CD4-positive, alpha-beta T cell treated with Interleukin-10 for 1 hour (primary cell): ENCODE measurements at places on chromosomes 11 and 22.

DNA sequence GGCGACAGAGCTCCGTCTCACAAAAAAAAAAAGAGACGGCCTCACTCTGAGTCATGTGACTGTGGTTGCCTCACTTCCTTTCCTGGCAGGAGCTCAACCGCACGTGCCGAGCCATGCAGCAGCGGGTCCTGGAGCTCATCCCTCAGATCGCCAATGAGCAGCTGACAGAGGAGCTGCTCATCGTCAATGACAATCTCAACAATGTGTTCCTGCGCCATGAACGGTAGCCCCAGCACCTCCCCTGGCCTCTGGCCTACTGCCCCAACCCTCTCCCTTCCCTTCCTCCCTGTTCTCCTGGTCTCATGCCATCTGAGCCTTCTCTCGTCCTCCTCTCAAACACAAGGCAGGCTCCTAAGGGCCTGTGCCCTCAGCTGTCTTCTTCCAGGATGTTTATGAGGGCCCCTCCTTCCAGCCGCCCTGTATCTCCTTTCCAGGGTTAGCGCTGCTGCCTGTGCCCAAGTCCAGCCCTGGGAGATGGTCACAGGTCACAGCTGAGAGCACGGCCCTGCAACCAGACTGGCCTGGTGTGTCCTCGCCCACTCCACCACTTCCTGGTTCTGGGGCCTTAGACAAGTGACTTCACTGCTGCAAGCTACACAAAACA is 30.7 kb downstream of the TOM1 start:
- DNase-seq, result peak; percentile 71

DNA sequence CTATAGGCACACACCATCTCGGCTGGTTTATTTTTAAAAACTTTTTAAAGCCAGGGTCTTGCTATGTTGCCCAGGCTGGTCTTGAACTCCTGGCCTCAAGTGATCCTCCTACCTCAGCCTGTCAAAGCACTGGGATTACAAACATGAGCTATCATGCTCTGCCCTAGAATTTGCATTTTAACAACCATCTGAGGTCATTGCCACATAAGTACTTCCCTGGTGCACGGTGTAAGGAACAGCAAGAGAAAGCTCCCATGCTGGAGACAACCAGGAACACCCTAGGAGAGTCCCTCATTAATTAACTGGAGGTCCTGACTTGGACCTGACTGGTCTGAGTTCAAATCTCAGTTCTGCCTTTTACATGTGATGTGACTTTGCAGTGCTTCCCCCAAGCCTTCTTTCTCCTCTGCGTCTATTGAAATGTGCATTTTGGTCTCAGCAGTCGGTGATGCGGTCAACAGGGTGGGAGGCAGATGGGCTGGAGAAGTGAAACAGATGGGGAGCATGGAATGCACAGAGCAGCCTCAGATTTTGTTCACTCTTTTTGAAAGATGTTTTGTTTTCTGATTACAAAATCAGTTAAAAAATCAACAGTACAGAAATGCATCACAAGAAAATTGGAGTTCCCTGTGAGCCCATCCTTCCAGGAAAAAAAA is 146.5 kb downstream of the MYO18B start:
- DNase-seq, result no peak

- no peak for DNase-seq
Measured at GRCh38 chr22:19463008-19463407, 15.5 kb upstream of the C22orf39 start.

GRCh38 chr11:117146521-117146920 is 2.4 kb downstream of the PAFAH1B2 start:
- DNase-seq, result no peak

DNA sequence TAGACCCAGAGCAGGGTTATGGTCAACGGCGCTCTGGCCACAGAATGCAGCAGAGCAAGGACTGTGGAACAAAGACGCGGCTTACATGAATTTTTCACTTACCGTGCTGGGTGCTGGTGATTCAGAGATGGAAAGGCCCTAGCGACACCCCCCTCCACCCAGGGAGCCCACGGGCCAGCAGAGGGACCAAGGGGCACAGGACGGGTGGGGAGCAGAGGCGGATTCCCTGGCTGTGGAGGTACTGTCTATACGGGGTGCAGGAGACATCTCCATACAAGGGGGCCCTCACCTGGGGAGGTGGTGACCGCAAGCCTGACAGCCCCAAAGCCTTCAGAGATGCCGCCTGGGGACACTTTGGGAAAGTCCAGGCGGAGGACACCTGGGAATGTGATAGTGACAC is 1.1 kb upstream of the SEPTIN5 start:
- no peak for DNase-seq

- no peak for DNase-seq
Measured at GRCh38 chr11:35256296-35256695, 117.3 kb downstream of the CD44 start.
